ENCODE measurements at places on chromosomes 5 and 9.
A peak's percentile ranks its signal among the peaks of the same experiment; 100 is the strongest.

GRCh38 chr9:92735636-92736562 lies 28.7 kb downstream of the BICD2 start:
- DNase-seq, result no peak

DNA sequence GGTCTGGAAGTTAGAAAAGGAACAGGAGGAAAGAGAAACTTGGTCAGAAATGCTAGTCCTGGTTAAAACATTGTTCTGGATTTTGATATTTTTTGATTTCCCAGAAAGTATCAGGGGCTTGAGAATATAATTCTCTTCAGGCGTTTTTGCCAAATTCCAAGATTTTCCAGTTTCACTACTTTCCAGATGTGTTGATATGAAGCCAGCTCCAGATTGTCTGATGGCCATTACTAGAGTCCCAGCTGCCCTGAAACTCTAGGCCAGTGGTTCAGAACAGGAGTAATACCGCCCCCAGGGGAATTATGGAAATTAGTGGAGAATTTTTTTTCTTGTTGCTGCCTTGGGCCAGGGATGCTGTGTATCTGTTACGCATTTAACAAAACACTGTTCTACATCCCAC lies 88.6 kb downstream of the KCNN2 start:
- no peak for DNase-seq

DNA sequence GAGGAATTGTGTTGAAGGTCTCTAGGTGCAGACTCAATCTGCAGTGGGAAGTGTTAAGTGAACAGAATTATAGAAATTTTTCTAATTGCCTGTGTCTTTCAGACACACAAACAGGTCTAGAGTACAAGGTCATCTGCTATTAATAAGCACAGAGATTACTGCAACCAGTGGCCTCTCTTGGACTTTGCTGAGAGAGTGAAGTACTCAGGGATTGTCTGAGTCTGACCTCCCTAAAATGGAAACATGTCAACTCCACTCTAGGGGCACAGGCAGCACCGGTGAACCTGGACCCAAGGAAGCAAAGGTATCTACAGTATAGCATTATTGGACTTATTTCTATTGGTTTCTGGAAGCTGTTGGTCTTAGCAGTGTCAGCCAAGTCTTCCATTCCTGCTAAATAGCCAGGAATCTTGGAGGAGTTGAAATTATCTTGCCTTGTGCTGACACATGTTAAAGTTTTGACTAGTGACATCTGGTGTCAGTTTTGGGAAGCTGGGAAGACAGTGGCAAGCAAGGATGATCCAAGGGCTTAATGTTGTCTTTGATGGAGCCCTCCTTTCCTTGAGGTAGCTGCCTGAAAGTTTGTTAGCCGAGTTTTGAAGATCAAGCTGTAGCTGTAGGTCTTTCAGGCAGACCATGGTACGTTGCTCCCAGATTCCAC lies 61.1 kb upstream of the NMUR2 start:
- DNase-seq, result no peak

GRCh38 chr5:39998518-39998917 lies 573.7 kb upstream of the DAB2 start:
- no peak for DNase-seq

DNA sequence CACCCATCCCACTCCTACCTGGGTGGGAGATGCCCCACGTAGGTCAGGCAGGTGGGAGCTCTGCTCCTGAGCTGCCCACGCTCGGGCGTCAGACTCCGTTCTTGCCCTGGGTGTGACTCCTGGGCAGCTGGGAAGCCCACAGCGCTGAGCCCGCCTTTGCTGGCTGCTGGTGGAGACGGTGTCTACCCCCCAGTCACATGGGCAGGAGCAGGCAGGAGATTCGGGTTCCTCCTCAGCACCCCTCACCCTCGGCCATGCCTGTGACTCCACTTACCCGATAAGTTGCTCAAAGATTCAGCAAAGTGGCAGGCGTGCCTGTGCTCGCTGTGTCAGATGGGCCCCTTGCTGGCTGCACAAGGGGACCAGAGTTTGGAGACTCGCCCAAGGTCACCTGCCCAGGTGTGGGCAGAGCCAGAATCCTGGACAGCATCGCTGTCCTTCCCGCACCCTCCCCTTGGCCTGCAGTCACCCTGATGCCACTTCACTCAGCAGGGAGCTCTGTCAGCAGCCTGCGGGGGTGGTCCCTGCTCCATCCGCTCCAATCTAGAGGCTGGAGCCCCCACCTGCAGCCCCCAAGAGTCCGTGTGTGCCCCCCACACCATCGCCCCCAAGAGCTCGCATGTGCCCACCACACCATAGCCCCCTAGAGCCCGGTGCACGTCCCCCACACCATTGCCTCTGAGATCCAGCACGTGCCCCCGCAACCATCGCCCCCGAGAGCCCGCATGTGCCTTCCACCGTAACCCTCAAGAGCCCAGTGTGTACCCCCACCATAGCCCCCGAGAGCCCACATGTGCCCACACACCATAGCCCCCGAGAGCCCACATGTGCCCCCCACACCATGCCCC lies 4.2 kb downstream of the LCN1 start:
- no peak for DNase-seq

GRCh38 chr5:135461481-135462151 lies 9.5 kb upstream of the TIFAB start:
- DNase-seq, result no peak

DNA sequence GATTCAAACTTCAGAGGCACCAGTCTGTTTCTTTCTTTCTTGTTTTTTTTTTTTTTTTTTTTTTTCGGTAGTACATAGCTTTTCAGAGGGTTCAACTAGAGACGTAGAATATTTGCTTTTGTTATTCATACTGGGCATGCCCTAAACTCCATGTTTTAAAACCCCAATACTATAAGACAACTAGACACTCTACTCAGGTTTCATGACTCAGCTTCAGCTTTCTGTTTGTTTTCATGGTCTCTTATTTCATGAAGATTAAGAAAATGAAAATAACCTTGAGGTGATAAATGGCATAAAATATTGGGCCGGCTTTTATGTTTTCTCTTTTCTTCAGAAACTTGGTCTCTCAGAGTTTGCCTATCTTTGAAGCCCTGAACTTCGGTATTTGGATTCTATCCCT lies 2126.3 kb upstream of the ACO1 start:
- no peak for DNase-seq

DNA sequence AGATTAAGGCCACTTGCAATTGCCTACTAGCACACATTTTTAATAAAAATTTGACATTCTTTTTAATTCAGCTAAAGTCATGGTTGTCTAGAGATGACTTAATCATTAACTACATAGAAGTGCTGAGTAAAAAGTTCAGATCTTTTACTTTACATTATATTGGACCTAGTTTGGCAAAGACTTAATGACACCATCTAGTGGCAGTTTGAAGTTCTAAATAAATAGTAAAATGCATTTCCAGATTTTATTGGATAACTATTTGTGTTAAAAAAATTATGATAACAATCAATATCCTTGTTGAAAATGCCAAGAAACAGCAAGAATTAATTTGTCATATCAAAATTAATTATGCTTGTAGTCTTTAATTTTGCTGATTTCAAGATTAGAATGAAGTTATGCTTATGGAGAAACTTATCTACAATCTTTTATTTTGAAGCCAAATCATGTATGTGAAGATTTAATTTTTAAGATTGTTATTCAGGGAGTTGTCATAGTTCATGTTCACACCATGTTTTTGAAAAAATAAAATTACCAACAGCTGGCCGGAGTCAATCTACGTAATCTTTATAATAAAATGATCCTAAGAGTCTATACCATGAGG lies 69.6 kb upstream of the PJA2 start:
- no peak for DNase-seq

DNA sequence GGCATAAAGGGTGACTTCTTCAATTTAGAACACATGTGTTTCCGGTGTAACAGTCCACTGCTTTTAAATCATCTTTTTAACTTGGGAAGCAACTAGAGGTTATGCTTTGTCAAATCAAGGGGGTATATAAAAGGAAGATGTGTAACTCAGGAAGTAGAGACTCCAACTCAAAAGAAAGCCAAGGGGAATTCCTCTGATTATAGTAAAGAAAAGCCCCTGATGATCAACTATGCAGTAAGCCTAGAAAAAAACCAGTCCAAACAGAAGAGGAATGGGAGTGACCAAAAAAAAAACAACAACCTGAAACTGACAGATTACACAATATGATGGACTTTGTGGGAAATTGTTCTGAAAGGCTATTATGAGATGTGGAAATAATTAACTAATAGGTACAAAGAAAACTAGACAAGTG lies 90.3 kb downstream of the AK8 start:
- no peak for DNase-seq

DNA sequence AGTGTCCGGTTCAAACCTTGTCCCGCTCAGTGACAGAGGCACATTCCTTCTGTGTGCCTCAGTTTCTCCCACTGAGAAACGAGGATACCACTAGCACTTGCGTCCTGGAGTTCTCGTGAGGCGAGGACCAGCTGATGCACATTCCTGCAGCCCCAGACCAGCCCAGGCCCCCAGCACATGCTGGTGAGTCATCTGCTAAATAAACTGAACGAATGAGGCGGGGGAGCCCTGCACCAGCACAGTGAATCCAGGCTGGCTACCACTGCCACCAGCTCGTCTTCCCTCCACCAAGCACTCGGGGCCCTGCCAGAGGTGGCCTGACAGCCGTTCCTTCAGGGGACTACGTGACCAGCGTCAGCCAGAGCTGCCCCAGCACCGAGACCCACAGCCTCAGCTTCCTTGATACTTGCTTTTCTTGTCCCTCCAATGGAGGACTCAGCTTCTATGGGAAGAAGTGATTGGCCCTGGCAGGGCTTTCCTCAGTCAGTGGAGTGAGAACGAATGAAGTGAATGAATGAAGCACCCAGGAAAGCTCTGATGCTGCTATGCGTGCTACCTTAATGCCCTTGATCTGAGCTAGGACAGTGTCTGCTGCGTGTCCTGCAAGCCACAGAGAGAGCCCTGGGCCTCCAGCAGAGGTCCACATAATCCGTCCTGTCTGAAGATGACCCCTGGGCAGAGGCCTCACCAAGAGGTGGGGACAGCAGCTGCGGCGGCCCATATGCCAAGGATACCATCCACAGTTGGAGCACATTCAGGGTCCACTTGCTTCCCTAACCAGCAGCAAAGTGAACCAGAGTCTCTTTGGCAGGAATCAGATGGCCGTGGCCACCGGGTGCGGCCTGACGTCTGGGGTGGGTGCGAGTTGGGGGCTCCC lies 13.5 kb upstream of the BARX1 start:
- no peak for DNase-seq

- DNase-seq, result peak; percentile 42
Observed at GRCh38 chr5:142290577-142291299, 34.1 kb downstream of the SPRY4 start.

- DNase-seq, result no peak
Observed at GRCh38 chr5:129945774-129946270, 41.6 kb downstream of the CHSY3 start.

- DNase-seq, result peak; percentile 89
Observed at GRCh38 chr5:139294374-139295165, 1.0 kb downstream of the MATR3 start.

GRCh38 chr5:83312663-83313062 lies 158.9 kb upstream of the VCAN start:
- no peak for DNase-seq

DNA sequence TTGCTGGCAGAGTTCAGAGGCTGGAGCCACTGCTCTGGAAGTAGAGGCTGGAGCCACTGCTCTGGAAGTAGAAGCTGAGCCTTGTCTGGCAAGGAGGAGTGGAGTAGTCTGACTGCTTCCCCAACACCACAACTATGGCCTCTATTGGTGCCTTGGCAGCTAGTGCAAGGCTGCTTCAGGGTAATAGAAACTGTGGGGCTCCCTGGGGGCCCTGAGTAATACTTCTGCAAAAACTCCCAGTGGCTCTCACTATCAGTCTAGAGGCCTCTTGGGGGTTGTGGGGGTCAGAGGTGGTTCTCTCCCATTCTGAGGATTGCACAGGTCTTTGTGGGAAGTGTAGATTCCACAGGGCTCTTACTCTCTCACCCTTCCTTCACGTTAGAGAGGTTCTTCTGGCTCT lies 629.0 kb upstream of the PTPRD start:
- DNase-seq, result no peak

GRCh38 chr9:84834426-84834825 lies 164.9 kb downstream of the NTRK2 start:
- DNase-seq, result no peak

GRCh38 chr5:82549263-82549662 lies 271.1 kb upstream of the RPS23 start:
- DNase-seq, result no peak

DNA sequence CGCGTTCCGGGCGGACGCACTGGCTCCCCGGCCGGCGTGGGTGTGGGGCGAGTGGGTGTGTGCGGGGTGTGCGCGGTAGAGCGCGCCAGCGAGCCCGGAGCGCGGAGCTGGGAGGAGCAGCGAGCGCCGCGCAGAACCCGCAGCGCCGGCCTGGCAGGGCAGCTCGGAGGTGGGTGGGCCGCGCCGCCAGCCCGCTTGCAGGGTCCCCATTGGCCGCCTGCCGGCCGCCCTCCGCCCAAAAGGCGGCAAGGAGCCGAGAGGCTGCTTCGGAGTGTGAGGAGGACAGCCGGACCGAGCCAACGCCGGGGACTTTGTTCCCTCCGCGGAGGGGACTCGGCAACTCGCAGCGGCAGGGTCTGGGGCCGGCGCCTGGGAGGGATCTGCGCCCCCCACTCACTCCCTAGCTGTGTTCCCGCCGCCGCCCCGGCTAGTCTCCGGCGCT lies at the start of gene DAPK1:
Gene DAPK1 (plus strand): TSS at position 264 of the 442 bp plus-strand sequence. CDS start 1,211 bp downstream, outside the sequence.
- DNase-seq, result peak; percentile 80

DNA sequence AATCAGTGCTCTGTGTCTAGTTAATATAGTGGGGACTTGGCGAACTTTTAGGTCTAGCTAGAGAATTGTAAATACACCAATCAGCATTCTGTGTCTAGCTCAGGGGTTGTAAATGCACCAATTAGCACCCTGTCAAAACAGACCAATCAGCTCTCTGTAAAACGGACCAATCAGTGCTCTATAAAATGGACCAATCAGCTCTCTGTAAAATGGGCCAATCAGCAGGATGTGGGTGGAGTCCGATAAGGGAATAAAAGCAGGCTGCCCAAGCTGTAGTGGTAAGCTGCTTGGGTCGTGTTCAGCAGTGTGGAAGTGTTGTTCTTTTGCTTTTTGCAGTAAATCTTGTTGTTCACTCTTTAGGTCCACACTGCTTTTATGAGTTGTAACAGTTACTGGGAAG lies 3.6 kb upstream of the OTULINL start:
- DNase-seq, result no peak

DNA sequence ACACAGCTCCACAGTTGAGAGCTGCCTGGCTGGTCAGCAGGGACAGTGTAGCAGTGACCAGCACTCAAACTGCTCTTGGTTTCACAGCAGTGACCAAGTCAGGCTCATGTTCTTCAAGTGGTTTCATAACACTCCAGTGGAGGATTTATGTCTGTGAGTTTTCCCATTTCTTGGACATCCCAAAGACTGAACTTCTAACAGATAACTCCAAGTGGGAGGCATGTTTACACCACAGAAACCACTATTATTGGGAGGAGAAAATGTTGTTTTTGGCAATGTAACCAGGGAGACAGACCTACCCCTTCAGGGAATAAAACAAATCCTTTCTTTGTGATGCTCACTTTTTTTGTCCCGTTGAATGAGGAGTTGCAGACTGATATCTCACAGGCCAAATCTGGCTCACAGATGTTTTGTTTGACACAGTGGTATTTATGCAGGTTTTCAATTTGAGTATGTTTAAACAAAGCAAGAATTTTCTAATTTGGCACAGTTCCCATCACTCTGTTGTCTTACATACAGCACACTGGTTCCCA lies 141.5 kb downstream of the RMI1 start:
- DNase-seq, result peak; percentile 96

All from HAP-1 (cell line).